G401 (cell line): ENCODE measurements at places on chromosomes 16 and 17. TPM values are rescaled to one million over a fixed set of nuclear protein-coding genes. Genes with fewer than 3 reads are reported as not detected.

GRCh38 chr17:16448490-16448889 lies 33.1 kb downstream of the TRPV2 start:
- no peak for DNase-seq

The SMIM22 gene
- not detected in 2 replicates for total RNA-seq

The KRT17 gene
- not detected in 2 replicates for total RNA-seq

DNA sequence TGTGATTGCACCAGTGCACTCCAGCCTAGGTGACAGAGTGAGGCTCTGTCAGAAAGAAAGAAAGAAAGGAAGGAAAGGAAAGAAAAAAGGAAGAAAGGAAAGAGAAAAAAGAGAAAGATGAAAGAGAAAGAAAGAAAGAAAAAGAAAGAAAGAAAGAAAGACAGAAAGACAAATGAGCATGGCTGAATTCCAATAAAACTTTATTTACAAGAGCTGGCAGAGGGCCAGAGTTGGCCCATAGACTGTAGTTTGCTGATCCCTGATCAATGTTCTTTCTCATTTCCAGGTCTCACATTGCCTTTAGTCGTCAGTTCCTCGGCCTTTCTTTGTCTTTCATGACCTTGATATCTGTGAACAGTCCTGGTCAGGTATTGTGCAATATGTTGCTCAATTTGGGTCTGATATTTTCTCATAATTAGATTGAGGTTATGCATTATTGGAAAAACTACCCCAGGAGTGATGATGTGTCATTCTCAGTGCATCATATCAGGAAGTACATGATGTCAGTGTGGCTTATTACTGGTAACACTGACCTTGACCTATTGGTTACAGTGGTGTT lies 68.5 kb upstream of the MED9 start:
- DNase-seq = no peak

- peak; percentile 71 for DNase-seq
Measured at GRCh38 chr17:69500911-69501429, 86.5 kb downstream of the MAP2K6 start.

- peak; percentile 69 for DNase-seq
Measured at GRCh38 chr16:49921791-49922456, 66.0 kb upstream of the ZNF423 start.

The SHCBP1 gene
- total RNA-seq = 11.1 and 30.9 TPM in 2 replicates
